ENCODE measurements at places on chromosomes 6 and 20.

DNA sequence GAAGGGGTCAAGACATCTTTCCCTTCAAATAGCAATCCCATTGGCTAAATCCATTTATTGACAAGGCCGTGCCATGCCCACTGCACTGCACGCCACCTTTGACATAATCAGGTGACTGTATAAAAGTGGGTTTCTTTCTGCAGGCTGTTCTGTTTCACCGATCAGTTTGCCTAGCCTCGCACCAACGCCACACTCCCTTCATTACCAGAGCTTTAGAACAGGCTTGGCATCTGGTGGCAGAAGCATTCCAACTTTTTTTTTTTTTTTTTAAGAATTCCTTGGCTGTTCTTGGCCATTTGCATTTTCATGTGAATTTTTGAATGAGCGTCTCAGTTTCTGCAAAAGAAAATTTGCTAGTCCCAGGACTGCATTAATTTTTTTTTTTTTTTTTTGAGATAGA lies 78.1 kb downstream of the PPP1R3G start:
- no peak for DNase-seq

GRCh38 chr20:7693761-7694160 lies 246.5 kb downstream of the HAO1 start:
- DNase-seq: no peak

GRCh38 chr6:13292774-13293173 lies 35.6 kb downstream of the TBC1D7 start:
- DNase-seq: peak; percentile 13

- no peak for DNase-seq
Observed at GRCh38 chr6:40799296-40800140, 212.4 kb upstream of the LRFN2 start.

- no peak for DNase-seq
Observed at GRCh38 chr6:25481267-25481666, 170.7 kb upstream of the SCGN start.

DNA sequence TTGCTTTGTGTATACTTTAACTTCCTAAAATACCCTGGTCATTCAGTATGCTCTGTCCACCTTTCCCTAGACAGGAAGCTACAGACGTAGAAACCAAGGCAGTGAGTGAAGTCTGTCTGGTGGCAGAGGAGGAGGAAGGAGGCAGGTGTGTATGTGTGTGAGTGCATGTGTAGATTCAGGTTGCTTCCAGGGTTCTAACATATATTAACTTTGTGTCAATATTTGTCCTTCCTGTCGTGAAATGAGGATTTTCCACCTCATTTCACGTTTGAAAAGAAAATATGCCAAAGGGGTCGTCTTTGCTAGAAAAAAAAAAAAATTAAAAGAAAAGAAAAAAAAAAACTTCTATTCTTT lies 411.5 kb downstream of the PKHD1 start:
- no peak for DNase-seq

- no peak for DNase-seq
Observed at GRCh38 chr6:106159531-106159940, 73.4 kb downstream of the PRDM1 start.

GRCh38 chr20:18971121-18971520 lies 157.5 kb downstream of the SCP2D1 start:
- no peak for DNase-seq

GRCh38 chr6:20691185-20691584 lies 156.9 kb downstream of the CDKAL1 start:
- no peak for DNase-seq

DNA sequence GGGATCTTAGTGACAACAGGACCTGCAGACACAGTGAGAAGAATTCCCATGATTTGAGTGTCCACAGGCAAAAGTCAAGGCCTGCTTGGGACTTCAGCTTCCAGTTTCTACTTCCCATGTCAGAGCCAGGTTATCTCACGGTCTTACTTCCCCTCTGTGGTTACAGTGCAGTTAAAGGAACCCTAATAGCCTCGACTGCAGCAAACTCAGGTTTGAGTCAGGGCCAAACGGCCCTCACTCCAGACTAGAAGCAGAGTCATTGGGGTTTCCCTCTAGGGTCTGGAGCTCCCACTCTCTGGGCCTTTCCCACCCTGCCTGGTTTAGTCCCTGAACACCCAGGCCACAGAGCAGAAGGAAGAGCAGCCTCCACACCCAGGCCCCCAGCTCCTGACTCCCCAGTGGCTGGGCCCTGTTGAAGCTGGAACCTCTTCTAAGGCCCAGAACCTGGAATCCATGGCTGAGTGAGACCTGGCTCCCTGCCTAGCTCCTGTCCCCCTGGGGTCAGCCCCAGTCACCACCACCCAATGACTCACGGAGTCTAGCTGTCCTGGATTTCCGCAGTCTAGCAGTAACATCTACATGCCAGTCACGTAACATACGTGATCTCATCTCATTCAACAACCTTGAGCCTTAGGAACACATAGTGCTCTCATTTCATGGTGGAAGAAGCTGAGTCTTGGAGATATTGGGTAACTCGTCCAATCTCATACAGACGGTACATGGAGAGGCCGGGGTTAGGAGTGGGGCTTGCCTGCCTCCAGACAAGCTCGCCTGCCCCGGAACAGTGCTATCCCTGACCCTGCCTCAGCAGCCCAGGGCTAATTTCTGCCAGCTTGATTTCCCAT lies 9.2 kb upstream of the GHRH start:
- DNase-seq: no peak

DNA sequence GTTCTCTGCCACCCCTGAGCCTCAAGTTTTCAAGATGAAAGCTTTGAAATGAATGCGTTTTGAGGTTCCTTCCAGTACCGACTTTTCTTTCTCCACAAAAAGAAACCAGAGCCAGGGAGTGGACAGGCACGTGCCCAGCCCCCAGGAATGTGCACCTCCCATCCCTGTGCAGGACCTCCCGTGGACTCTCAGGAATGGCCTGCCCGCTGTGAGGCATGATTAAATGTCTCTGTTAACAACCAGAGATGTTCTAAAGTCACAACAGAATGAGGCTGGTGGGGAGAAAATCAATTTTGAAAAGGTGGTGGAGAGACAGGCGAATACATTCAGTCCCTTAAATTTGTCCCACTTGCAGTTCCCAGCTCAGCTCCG lies 1.5 kb downstream of the TGM3 start:
- DNase-seq: no peak

GRCh38 chr6:18179770-18180356 lies 24.6 kb downstream of the KDM1B start:
- no peak for DNase-seq

- DNase-seq: no peak
Observed at GRCh38 chr6:96795481-96795880, 41.8 kb downstream of the GPR63 start.

DNA sequence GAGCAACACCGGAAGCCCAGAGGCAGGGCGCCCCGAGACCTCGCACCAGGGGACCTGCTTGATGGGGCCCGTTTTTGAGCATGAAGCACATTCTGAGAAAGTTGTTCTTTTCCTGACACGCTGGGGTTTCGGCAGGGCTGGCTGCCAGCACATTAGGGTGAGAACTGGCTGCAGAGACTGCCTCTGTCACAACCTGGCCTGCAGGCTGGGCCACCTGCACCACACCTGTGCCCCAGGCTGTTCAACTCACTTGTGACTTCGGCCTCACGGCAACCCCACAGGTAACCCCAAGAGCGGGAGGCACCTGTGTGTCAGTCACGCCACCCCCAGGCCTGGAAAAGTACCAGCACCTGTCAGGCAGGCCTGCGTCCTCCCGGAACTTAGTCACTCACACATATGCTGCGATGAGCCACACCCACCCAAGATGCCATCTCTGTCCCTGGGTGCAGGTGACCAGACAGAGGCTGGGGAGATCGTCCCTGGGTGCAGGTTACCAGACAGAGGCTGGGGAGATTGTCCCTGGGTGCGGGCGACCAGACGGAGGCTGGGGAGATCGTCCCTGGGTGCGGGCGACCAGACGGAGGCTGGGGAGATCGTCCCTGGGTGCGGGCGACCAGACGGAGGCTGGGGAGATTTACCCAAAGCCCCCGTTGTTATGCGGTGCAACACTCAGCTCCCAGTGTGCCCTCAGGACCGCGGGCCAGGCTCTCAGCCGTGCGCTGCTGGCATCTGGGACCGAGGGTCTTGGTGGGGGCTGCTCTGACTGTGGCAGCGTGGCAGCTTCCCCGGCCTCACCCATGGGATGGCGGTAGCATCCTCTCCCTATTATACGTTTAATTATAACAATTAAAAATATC lies 82.5 kb upstream of the BHLHE23 start:
- DNase-seq: peak; percentile 33

DNA sequence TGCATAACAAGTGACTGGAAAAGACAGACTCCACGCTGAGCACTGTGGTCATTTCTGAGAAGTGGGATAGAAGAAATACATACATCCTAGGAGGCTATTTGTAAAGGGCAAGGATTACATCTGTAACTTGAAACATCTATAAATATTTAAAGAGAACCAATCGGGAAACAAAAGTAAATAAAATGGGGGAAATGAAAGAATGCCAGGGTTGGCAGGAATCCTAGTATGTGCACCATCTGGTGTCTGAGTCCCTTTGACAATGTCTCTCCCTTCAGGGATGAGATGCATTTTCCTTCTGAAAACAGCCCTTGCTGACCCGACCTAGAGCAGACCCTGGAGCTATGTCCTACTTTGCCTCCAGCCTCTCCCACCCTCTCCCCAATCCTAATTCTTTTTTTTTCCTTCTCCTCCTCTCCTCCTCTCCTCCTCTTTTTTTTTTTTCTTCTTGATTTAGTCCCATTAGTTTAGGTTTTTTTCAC lies 53.2 kb downstream of the VSTM2L start:
- peak; percentile 2 for DNase-seq

DNA sequence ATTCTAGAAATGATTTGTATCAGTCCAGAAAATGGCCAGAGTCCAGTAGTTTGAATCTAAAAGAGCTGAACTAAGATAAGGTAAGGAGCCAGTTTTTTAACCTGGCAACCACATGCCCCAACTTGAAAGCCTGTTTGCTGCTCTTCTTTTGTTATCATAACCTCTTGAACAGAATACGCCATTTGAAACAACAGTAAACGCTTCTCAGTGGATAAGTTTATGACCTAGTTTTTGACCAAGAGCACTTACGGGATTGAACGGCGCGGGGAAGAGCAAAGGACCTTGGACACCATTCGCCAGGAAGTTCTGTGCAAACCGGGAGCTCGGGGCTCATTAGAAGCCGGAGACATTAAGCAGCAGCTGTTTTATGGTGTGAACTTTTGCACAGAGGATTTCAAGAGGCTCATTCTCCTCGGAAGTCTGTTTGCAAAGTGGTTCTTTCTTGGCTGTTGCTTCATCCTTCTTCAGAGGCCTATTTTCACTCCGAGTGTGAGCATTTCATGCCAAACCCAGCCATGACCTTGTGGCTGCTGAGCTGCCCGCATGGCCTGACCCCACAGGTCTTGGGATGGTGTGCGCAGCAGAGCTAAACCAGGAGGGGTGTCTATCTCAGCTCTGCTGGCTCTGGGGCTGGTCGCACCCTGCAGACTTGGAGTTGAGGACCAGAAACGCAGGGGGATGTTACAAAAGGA lies 215.1 kb downstream of the SOX4 start:
- no peak for DNase-seq

GRCh38 chr6:89564752-89565427 lies 73.7 kb downstream of the LYRM2 start:
- DNase-seq: no peak

DNA sequence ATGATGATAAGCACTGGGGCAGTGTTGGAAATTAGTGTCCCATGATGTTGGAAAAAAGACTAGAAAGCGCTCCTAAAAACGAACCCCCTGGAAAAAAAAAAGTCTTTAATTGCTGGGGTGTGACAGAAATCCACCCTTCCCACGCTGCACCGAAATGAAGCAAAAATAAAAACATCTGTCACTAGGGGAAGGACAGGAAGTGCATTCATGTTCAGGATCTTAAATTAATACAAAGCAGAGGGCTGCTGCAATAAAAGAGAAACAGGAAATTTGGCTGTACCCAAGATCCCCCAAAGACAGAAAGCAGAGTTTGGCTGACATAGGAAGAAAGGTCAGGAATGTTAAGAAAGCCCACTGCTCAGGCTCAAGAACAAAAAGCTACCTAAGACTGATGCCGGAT lies 333.9 kb downstream of the TBC1D32 start:
- no peak for DNase-seq

- peak; percentile 7 for DNase-seq
Observed at GRCh38 chr20:53513168-53513488, 80.5 kb downstream of the ZNF217 start.

DNA sequence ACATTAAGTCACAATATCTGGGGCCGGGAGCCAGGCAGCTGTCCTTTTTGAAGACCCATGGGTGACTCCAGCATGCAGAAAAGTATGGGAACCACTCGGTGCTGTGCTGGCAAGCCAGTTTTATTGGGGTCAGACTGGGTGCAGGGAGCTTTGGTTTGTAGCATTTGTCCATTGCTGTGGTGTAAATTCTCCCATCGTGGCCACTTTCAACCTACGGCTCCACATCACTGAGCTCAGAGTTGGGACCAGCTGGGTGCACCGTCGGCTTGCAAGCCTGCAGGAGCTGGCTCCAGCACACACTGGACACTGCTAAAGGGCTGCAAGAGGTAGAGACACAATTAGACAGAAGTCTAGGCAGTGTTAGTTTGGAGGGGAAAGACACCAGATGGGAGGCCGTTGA lies 66.9 kb downstream of the SYNJ2 start:
- DNase-seq: no peak

GRCh38 chr20:37494301-37494700 lies 26.7 kb upstream of the NNAT start:
- DNase-seq: no peak

DNA sequence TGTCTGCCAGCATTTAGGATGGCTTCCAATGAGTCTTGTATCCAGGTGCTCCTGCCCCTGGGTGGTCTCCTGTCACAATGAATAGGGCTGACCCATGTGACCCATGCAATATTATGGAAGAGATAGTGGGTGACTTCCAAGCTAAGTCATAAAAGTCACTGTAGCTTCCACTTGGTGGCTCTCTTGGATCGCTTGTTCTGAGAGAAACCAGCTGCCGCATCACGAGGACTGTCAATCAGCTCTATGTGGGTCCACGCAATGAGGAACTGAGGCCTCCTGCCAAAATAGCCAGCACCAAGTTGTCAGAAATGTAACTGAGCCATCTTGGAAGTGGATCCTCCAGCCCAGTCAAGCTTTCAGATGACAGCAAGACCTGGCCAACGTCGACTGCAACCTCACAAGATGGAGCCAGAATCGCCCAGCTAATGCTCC lies 14.9 kb upstream of the MATN4 start:
- no peak for DNase-seq

- no peak for DNase-seq
Observed at GRCh38 chr6:17006543-17006942, 95.3 kb upstream of the STMND1 start.

- no peak for DNase-seq
Observed at GRCh38 chr6:41375598-41376151, 40.3 kb downstream of the NCR2 start.

DNA sequence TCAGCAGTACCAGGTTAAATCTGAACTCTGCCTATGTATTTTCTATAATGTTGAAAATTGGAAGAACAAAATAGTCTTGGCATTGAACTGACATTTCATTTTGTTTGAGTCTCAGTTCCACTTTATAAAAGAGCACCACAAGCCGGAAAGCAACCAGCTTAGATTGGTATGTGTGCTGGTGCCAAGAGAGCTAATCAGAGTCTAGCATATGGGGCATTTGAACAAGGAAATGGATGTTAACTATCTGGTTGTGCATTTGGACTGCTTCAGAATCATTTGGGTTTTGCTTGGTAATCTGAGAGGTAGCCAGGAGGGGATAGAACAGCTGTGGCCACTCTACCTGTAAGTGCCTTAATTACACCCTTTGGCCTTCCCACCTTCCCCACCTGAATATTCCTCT lies 184.8 kb downstream of the GRIK2 start:
- no peak for DNase-seq

Measured in activated CD8-positive, alpha-beta memory T cell treated with anti-CD3 and anti-CD28 coated beads, Interleukin-2, amount 50 U/mL, for 48 hours (primary cell).